ENCODE measurements at places on chromosomes 16 and 17.

GRCh38 chr17:33628500-33629346, 335.6 kb upstream of the ASIC2 start:
- DNase-seq = no peak

DNA sequence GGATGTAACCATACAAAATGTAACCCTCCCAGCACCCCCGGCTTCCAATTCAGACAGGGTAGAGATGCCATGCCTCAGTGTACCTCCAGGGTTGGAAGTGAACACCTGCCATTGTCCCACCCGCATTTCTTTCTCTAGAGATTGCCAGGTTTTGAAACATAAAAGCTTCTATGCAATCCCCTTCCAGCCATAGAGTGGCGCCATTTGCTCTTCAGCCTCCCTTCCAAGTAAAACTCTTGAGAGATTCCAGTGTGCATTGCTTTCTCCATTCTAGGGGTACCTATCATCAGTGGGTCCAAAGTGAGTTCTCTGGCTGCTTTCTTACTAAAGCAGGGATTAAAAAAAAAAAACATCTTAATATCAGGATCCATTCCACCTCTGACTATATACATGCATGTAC, 133.1 kb upstream of the RPL38 start:
- no peak for DNase-seq

GRCh38 chr16:9791556-9791955, 390.7 kb downstream of the GRIN2A start:
- DNase-seq = no peak

DNA sequence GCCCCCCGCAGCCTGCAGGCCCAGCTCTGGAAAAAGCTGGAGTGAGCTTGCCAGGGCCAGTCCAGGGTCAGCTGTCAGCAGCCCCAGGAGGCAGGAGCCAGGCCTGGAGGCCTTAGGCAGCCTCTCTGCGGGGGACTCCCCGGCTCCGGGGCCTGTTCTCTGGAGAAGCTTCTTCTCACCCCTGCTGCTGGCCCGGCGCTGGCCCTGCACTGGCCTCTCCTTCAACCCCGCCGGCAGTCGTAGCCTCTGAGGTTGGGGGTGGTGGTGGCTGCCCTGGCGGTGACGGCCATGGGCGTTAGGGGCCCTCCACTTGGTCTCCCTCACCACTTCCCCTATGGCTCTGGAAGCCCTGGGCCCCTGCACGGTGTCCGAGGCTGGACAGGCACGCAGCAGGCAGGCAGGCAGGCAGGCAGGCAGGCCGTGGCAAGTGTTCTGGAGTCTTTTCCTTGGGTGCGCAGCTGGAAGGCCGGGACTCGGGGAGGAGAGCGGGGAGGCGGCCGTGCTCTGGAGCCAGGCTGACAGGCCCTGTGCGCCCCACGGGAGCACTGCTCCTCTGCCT, 2.1 kb downstream of the FOXF1 start:
- DNase-seq = no peak

- no peak for DNase-seq
Observed at GRCh38 chr16:84559311-84559932, 55.0 kb upstream of the MEAK7 start.

DNA sequence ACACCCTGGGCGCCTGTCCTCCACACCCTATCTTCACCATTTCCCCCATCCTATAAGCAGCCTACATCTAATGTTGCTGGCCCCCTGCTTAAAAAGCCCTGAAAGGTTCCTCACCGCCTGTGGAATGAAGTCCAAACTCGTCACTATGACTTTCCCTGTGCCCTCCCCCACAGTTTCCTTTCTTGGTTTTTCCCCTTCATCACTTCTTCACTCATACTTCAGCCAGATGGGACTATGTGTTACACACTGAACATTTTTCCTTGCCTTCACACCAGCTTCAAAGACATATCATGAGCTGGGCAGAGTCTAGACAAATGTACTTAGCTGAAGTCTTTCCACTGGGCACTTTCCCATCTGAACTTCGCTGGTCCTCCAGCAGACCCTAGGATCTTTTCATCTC, 1.5 kb upstream of the MARCHF10 start:
- DNase-seq = no peak

GRCh38 chr17:8451933-8452614, 16.4 kb downstream of the NDEL1 start:
- DNase-seq = no peak

DNA sequence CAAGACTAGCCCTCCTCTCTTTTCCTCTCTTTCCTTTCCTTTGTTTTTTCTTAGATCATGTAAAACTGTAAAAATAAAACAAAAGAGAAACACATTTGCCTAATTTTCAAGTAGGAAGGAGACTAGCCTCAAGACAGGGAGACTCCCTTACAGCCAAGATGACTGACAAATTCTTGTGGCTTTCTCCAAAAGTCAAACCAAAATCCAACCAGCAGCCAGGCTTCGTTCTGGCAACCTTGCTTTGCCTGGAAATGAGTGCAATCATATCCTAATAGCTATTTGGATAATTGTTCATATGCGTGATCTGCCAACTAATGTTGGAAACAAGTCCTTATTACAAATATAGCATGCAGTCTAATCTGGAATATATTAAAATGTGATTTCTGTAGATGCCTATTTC, 868.9 kb upstream of the SOX9 start:
- no peak for DNase-seq

DNA sequence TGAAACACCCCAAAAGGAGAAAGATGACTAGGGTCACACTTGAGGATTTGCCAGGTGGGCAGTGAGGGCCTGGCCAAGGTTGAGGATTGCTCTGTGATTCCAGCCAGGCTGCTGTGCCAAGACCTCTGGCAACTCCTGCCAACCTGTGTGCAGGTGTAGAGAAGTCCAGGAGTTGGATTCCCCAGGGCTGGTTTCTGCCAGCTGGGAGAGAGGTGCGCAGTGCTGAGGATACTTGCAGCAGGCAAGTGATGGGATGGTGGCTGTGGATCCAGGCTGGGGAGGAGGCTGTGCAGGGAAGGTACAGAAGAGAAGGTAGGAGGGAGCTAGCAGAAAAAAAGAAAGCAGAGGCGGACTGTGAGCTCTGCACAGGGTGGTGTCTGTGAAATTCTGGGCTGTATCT, 6.6 kb downstream of the RIPOR1 start:
- DNase-seq = no peak

DNA sequence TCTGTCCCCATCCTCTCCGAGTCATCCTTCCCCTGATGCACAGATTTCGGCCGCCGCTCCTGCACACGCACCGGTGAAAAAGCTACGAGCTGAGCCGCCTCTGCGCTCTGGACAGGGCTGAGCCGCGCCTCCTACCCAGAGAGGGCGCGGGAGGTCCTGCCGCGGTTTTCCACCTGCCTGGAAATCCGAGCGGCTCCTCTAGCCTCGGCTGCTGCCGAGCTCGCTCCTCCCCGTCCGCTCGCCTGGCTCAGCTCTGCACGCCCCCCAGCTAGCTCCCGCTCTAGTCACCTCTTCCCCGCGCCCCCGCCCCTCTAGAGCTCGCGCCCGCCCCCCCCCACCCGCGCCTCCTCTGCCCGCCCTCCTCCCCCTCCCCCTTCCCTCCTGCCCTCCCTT, 198 bp upstream of the SHISA9 start:
- DNase-seq = no peak
